ENCODE measurements at places on chromosomes 11 and 22. TPM values are rescaled to one million over a fixed set of nuclear protein-coding genes. Genes with fewer than 3 reads are reported as not detected.
A peak's percentile ranks its signal among the peaks of the same experiment; 100 is the strongest.

Gene EI24
- total RNA-seq = 77.2 TPM

Gene TBX10
- total RNA-seq = not detected

Gene APOBEC3H
- total RNA-seq = not detected

Gene C22orf23
- total RNA-seq = not detected

Gene RBMXL2
- total RNA-seq = not detected

Gene ABCG4
- total RNA-seq = 0.52 TPM

Gene SAC3D1
- 11.3 TPM for total RNA-seq

Gene KCNQ1OT1
- total RNA-seq = 0.60 TPM

Gene B4GAT1
- 3.5 TPM for total RNA-seq

Gene LARGE2
- total RNA-seq = 30.4 TPM

Gene TCIRG1
- 36.2 TPM for total RNA-seq

Gene OR8H3
- total RNA-seq = not detected

Gene CPSF7
- total RNA-seq = 44.8 TPM

Gene MYBPC3
- not detected for total RNA-seq

- no peak for ATAC-seq
These were observed 115.8 kb downstream of the ATG16L2 start for GRCh38 chr11:72930008-72930407.

DNA sequence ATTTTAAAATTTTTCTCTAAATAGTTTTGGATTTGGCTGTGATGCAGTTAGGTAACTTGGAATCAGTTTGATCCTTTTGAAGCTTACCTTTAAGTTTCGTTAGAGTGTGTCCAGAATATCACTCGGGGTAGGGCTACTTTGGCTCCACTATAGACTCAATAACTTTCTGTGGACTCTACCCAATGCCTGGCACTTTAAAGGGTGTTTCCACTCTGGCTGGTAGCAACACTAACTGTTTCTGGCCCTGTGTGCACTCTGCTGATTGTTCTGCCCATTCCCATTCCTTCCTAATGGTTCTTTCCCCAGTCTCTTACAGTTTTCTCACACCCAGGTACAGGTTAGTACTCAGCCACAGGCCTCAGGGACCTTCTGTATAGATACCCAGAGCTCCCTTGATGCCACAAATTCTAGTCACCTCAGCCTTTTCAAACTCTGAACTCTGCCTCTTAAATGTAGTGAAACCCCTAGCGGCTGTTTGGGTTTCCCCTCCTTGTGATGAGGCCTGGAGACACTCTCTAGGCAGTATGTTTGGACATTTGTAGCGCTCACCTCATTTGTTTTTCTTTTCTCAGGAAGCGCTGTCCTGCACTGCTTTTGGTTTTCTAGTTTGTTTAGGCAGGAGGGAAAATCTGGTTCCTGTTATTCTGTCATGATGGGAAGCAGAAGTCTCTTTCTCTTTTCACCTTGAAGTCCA lies 16.8 kb downstream of the CUL5 start:
- ATAC-seq = no peak

- ATAC-seq = peak; percentile 63
These were observed 37.3 kb downstream of the PHF21B start for GRCh38 chr22:44972363-44973083.

DNA sequence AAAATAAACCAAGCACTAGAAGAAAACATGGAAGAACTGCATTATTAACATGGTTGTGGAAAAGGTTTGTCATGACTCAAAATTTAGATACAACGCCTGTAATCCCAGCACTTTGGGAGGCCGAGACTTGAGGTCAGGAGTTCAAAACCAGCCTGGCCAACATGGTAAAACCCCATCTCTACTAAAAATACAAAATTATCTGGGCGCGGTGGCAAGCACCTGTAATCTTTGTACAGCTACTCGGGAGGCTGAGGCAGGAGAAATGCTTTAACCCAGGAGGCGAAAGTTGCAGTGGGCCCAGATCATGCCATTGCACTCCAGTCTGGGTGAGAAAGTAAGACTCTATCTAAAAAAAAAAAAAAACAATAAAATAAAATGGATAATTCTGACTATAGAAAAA lies 23.7 kb downstream of the GNB1L start:
- ATAC-seq = no peak

GRCh38 chr11:35583126-35583525 lies 35.1 kb upstream of the FJX1 start:
- no peak for ATAC-seq

DNA sequence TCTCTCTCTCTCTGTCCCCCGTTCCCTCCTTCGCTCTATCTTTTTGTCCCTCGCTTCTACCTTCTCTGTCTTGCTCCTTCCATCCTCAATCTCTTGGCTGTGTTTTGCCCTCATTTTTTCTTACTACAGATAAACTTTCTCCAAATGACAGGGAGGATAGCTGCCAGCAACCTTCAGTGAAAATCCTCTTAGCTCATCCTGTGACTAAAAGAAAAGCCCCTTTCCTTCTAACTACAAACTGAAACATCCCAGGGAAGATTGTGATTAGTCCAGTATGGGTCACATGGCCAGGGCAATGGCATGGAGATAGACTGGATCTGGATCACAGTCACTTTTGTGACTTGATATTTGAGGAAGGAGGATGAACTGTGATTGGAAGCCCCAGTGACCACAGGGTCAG lies 10.4 kb downstream of the SPON1 start:
- no peak for ATAC-seq

GRCh38 chr11:107830915-107831540 lies 27.6 kb downstream of the SLC35F2 start:
- peak; percentile 79 for ATAC-seq

DNA sequence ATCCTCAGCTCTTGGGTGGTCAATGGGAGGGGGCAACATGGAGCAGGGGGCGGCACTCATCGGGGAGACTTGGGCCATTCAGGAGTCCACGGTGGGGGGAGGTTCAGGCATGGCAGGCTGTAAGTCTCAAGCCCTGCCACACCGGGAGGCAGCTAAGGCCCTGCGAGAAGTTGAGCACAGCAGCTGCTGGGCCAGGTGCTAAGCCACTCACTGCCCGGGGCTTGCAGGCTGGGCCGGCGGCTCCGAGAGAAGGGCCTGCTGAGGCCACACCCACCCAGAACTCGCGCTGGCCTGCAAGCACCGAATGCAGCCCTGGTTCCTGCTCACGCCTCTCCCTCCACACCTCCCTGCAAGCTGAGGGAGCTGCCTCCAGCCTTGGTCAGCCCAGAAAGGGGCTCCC lies 131.4 kb downstream of the OR4C45 start:
- ATAC-seq = no peak

DNA sequence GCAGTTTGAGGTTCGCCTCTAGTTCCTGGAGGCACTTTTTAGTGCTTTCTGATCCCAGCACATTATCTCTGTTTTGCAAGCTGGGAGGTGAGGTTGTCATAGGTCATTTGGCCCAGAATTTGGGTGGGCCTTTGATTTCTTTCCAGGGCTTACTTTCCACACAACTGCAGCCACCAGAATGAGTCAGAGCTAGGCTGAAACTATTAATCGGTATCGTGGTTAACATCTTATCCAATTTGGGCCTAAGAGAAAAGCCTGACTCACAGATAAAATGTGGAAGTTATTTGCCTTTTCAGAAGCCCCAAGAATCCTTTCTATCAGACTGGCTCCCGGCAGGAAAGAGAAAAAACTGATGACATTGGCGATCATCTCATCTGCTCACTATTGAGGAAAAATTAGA lies 166.4 kb downstream of the KIRREL3 start:
- no peak for ATAC-seq

- no peak for ATAC-seq
These were observed 41.6 kb upstream of the UCP3 start for GRCh38 chr11:74050465-74050864.

DNA sequence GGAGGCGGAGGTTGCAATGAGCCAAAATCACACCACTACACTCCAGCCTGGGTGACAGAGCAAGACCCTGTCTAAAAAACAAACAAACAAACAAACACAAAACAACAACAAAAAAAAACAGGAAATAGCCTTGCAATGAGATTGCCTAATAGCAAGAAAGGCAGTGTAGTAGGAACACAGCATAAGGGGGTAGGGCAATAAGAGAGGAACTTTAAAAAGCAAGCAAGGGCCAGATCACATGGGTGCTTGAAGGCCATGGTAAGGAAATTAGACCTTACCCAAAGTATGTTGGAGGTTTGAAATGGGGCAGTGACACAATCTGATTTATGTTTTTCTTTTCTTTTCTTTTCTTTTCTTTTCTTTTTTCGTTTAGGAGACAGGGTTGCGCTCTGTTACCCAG lies 34.7 kb upstream of the NRIP3 start:
- ATAC-seq = no peak

GRCh38 chr22:31537019-31537535 lies 40.7 kb downstream of the SFI1 start:
- no peak for ATAC-seq

GRCh38 chr11:95791709-95792033 lies 1.4 kb downstream of the CEP57 start:
- ATAC-seq = no peak

GRCh38 chr11:111555255-111555654 lies 14.7 kb downstream of the LAYN start:
- ATAC-seq = peak; percentile 60

DNA sequence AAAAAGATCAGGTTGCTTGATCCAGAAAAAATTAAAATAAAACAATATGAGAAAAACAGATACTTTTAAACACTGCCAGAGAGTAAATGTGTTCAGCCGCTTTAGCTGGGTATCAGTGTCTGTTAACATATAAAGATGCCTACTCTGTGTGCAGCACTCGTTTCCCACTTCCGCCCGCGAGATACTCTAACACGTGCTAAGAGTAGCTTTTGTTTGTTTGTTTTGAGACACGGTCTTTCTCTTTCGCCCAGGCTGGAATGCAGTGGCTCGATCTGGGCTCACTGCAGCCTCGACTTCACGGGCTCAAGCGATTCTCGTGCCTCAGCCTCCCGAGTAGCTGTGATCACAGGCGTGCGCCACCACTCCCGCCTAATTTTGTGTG lies 531 bp upstream of the MEN1 start:
- ATAC-seq = no peak

DNA sequence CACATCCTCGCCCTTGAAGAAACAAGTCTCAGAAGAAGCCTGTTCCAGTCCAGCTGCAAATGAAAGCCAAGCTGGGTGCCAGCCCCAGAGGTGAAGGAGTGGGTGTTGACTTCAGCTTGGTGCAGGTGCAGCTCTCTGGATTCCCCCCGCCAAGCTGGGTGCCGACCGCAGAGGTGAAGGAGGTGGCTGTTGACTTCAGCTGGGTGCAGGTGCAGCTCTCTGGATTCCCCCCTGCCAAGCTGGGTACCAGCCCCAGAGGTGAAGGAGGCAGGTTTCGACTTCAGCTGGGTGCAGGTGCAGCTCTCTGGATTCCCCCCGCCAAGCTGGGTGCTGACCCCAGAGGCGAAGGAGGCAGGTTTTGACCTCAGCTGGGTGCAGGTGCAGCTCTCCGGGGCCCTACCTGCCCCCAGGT lies 1234.0 kb downstream of the TBC1D22A start:
- ATAC-seq = no peak

GRCh38 chr22:35978889-35979288 lies 49.7 kb downstream of the RBFOX2 start:
- no peak for ATAC-seq

GRCh38 chr11:7451520-7451919 lies 33.8 kb upstream of the OLFML1 start:
- no peak for ATAC-seq

DNA sequence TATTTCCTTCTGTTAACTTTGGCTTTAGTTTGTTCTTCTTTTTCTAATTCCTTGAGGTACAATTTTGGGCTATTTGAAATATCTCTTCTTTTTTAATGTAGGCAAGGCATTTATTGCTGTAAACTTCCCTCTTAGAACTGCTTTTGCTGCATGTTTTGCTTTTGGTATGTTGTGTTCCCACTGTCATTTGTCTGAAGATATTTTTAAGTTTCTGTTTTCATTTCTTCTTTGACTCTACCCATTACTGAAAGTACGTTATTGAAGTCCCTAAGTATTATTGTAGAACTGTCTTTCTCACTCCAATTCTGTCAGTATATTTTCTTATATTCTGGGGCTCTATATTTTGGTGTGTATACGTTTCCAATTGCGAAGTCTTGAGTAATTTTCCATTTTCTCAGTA lies 77.9 kb downstream of the KCNQ1OT1 start:
- no peak for ATAC-seq

DNA sequence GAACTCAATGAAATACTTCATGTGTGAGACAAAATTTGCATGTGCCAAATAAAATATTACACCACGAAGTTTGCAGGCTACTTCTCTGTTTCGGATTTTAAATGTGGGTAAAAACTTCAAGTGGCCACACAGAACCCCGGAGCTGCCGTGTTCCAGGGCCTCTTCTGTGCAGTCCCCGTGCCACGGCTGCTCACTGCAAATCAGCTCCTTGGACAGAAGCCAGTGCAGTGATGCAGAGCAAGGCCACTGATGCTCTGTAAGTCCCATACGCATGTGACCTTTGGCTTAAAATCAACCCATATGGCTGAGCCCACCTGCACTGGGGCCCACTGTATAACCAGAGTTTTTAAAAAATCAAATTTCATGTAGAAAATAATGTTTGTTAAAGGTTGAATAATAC lies 1309.4 kb downstream of the TBC1D22A start:
- no peak for ATAC-seq

DNA sequence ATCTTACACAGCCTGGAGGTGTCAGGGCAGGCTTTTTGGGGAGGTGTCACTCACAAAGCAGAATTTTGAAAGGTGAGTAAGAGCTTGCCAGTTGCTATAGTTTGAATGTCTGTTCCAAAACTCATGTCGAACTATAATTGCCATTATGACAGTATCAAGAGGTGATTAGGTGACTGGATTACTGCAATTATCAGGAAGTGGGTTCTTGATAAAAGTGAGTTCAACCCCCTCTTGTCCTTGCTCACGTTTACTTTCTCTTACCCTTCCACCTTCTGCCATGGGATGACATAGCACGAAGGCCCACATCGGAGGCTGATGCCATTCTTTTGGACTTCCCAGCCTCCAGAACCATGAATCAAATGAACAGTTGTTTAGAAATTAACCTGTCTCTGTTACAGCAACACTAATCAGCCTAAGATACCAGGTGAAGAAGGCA lies 4.7 kb upstream of the C11orf86 start:
- peak; percentile 33 for ATAC-seq

- no peak for ATAC-seq
These were observed 5.6 kb downstream of the ARHGEF17 start for GRCh38 chr11:73313652-73314051.

- ATAC-seq = peak; percentile 73
These were observed 42.0 kb upstream of the HORMAD2 start for GRCh38 chr22:30038219-30038618.

Measured in esophagus mucosa (tissue), 1 donor.